ENCODE measurements at places on chromosomes 2 and 18.

DNA sequence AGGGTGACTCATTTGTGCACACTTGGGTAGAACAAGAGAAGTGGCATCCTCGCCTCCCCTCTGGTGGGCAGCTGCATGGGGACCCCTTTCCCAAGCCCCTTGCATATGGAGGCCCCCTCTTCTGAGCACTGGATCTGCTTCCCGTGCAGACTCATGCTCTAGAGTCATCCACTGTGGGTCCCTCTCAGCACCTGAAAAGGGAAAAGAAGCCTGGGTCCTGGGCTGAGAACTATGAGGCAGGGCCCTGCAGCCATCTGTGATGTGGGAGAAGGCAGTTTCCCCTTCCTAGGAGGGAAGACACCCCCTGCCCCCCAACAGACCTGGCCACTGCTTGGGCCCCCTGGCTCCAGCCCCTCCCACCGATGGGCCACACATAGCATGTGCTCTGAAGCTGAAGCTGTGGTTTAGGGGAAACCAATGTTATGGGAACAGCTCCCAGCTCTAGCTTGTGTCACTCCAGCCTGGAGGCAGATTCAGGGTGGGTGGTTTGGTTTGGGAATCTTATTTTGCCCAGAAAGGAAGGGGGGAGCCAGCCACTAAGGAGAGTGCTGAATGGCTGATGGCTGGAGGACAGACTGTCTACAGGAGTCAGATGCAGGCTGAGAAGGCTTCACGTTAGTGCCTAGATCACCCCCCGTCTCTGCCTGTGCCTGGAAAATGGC lies 172.8 kb downstream of the GLI2 start:
- DNase-seq: no peak

DNA sequence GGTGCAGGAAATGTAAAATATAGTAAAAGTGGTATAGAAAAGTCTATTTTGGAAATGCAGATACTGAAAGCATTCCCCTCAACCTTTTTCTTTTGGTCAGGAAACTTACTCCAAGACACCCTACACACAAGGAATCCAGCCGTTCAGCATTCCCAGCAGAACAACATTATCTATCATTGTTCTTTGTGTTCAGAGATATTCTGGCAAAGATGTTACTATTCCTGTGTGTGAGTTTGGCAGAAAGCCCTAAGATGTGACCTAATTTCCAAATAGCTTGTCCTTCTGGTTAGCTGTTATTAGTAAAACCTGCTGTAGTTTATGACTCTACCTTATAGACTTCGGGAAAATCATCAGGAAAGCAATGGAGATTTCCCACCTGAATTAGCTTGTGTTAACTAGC lies 78.1 kb upstream of the PELI1 start:
- no peak for DNase-seq

- no peak for DNase-seq
Observed at GRCh38 chr2:71665168-71666093, 212.1 kb downstream of the DYSF start.

DNA sequence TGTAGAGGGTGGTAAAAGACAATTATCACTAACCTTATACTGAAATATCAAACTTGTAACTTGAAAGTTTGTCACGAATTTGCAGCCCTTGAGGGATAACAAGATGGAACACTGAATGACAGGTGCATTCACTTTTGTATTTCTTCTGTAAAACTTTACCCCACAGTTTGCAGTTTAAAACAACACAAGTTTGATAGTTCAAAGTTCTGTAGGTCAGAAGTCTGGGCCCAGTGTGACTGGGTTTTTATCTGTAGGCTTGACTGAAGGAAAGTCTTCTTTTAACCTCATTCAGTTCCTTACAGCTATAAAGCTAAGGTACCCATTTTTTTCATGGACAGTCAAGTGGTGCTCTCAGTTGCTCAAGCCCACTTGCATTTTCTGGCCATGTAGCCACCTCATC lies 257.1 kb upstream of the NRXN1 start:
- no peak for DNase-seq

GRCh38 chr2:119702203-119702917 lies 23.4 kb downstream of the TMEM177 start:
- DNase-seq: no peak

GRCh38 chr2:127011231-127011661 lies 95.7 kb downstream of the BIN1 start:
- no peak for DNase-seq

DNA sequence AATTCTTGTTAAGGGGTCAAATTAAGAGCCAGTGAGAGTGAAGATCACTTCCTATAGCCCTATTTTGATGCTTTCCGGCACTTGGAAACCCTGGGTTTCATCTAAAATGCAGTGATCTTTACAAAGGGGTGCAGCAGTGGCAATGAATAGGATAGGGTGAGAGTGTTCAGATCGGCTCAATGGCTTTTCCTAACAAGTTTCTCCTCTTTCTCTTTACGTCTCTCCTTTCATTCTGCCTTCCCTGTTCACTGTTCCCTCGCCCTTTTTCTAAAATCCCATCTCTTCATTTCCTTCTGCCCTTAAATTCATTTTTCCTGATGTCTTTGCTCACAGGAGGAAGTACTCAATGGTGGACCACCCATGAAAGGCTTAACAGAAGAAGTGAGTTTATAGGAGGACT lies 86.0 kb downstream of the CTIF start:
- DNase-seq: no peak

DNA sequence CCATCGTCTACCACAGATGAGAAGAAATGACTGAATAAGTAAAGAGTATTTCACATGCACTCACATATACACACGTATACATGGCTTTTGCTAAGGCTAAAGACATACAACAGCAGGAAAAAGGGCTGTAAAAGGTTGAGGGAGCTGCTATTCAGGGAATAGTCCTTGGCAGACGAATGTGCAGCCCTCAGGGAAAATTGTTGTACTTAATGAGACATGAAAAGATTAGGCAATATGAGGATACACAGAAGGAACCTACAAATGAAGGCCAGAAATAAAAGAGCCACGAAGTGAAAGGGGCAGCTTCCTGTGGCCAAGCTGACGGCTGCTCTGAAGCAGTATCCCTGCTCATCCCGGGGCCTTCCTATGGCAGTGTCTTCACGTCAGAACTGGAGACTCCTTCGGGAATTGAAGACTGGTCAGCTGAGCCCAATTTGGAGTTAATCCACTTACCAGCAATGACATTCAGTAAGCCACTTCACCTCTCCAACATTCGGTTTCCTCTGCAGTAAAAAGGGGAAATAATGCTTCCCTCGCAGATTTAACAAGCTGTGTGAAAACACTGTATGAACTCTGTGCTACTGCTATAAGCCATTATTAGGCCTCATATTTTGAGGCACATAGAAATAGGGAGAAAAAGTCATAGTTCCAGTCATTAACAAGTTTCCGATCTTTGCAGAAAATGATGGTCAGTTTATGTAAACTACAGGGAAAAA lies 221.8 kb downstream of the STK39 start:
- no peak for DNase-seq

DNA sequence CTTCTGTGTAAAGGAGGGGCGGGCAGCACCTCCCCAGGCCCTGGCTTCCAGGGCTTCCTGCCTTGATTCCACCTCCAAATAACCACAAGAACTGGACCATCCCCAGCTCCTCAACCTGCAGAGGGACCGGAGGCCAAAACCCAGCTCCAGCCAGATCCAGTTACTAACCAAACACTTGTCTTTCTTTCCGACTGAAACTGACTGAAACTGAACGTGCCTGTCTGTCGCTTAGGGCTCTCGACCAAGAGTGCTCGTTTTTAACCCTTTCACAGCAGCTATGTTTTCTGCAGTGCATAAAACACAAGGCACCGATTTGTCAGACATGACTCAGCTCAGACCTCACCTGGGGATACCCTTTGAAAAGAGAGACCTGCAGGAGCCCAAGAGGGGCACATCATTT lies 249.9 kb upstream of the SIX2 start:
- DNase-seq: no peak

DNA sequence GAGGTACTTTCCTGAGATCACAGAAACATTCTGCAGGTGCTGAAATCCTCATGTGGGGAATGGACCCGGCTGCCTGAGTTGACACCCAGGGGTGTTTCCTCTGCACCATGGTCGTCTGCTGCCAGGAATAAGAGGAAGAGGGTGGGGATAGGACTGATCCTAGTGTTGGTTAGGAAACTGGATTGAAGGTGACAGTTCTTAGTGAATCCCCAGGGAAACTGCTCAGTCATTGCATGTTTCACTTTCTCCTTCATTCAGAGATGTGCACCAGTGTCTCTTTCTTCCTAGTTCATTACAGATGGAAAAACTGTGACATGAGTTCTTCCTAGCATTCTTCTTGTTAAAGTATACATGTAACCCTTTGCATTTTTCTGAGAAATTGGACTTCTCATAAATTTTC lies 294.3 kb downstream of the PTGR3 start:
- DNase-seq: no peak

DNA sequence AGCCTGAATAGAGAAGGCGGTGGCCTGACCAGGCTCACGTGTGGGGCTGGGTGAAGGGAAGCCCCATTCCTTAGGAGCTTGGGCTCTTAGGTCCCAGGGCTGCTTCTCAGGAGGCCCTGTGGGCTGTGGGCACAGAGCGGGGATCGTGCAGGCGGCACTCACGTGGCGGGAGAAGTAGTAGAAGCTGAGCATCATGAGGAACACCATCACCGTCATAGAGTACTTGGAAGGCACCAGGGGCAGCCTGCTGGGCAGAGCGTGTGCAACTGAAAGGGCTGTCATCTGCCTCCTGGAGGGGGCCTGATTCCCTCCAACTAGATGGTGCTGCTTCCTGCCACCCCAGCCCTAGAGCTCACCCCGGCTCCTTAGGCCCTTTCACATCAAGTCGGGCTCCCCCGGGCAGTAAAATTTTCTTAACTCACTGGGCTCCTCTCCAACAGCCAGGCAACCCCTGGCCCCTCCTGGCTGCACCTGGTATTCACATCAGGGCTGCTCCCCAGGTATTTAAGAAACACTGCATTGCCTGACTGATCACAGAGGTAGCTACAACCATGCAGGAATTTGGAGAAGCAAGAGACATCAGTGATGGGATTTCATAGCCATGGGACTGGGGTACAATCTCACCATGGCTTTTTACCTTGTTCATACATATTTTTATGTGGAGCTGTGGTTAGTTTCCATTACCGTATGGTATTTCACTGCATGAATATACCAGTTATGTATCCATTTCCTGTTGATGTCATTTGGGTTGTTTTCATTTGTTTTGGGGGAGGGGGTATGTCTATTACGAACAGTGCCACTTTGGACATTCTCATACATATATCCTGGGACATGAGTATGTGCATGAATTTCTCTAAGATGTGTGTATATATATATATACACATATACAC lies 32.9 kb downstream of the CENPO start:
- DNase-seq: no peak

- DNase-seq: no peak
Observed at GRCh38 chr2:237625216-237625705, 2.1 kb upstream of the LRRFIP1 start.

GRCh38 chr18:55494899-55495298 lies 93.1 kb downstream of the TCF4 start:
- no peak for DNase-seq

DNA sequence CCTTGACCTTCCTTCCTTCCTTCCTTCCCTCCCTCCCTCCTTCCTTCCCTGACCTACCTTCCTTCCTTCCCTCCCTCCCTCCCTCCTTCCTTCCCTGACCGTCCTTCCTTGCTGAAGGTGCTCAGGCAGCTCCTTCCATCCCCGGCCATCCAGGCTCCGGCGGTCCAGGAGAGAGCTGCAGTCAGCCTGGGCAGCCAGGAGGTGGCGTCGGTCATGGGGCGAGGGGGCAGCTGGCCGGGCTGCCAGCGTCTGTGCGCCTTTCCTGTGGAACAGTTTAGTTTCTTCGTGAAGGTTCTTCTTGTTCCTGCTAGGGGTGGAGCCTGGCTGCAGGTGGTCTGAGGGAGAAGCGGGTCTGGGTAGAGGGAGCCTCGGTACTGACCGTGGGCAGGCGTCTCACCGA lies 15.7 kb downstream of the GPR35 start:
- DNase-seq: no peak

DNA sequence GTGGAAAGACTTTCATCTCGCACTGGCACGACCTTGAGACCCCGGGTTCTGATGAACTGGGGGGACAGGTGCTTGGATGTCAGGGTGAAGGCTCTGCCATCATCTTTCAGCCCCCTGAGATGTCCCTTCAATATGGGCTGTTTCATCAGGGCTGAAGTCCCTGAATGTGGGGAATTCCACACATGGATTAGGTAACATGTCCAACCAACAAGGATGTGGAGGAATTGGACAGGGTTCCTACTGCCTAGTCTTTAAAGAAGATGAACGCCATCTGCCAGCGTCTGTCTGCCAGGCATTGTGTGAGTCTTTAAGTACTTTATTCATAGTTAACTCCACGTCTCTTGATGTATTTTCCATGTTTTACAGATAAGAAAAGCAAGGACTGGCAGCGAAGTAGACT lies 5.9 kb upstream of the GRHL1 start:
- no peak for DNase-seq

DNA sequence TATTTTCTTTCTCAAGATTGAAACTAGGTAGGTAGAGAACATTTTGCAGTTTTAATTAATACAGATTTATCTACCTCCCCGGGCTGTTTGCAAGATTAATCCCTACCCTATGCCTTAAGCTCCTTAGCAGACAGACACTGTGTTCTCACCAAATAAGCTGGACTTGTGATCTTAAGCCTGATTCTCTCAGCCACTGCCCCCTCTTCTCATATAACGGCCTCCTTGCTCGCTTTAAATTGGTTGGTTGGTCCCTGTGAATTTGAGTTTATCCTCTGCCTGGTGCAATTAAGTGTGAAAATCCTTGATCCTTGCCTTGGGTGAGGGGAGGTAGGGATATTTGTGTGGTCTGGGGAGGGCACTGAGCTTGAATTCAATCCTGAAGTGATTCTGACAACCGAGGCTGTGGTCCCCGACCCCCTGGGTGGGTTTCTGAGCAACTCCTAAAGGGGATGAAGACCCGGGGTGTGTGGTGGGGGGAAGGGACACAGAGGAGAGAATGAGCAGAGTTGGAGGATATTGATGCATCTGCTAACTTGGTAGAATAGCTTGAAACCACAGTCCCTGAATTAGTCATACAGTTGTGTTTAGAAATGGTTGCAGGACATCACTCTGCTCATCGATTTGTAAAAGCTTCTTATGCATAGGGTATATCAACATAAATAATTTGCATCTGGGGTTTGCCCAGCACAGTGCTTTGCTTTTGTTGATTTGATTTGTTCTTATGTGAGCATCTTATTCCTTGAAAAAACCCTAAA lies 36.9 kb upstream of the NCKAP5 start:
- DNase-seq: no peak

Measured in stimulated activated CD4-positive, alpha-beta T cell treated with anti-CD3 and anti-CD28 coated beads, TNF-alpha, amount 100 ng/mL, for 24 hours (primary cell).